ENCODE measurements at places on chromosomes 11 and 22. TPM values are rescaled to one million over a fixed set of nuclear protein-coding genes. Genes with fewer than 3 reads are reported as not detected.

Gene ADAMTS15
- 24.6 TPM for polyA plus RNA-seq

Gene CCDC89
- polyA plus RNA-seq, result 1.1 TPM

Gene PIK3IP1
- 3.6 TPM for polyA plus RNA-seq

DNA sequence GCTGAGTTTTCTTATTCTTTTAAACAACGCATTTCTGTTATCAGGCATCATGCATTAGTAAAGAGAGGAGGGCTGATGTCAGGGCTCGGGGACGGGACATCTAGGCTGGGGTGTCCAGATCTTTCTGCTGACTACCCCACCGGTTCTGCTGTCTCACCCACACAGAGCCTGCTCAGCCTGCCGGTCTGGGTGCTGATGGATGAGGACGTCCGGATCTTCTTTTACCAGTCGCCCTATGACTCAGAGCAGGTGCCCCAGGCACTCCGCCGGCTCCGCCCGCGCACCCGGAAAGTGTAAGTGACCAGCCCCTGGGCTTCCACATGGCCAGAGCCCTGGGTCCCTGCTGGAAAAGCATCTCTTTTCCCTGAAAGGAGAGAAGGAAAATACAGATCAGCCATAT lies 9.4 kb downstream of the NCF4 start:
- no peak for DNase-seq

Gene GAL3ST3
- 1.0 TPM for polyA plus RNA-seq

DNA sequence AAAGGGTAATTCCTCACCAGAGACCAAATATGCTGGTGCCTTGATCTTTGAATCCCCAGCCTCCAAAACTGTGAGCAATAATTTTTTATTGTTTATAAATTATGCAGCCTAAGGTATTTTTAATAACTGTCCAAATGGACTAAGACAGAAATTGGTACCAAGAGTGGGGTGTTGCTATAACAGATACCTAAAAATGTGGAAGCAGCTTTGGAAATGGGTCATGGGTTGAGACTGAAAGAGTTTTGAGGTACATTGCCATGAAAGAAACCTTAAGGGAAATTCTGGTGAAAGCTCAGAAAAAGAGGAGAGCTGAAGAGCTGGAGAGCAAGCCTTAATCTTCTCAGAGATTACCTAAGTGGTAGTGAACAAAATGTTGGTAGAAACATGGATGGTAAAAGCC lies 378.2 kb downstream of the NXPE2 start:
- no peak for DNase-seq

DNA sequence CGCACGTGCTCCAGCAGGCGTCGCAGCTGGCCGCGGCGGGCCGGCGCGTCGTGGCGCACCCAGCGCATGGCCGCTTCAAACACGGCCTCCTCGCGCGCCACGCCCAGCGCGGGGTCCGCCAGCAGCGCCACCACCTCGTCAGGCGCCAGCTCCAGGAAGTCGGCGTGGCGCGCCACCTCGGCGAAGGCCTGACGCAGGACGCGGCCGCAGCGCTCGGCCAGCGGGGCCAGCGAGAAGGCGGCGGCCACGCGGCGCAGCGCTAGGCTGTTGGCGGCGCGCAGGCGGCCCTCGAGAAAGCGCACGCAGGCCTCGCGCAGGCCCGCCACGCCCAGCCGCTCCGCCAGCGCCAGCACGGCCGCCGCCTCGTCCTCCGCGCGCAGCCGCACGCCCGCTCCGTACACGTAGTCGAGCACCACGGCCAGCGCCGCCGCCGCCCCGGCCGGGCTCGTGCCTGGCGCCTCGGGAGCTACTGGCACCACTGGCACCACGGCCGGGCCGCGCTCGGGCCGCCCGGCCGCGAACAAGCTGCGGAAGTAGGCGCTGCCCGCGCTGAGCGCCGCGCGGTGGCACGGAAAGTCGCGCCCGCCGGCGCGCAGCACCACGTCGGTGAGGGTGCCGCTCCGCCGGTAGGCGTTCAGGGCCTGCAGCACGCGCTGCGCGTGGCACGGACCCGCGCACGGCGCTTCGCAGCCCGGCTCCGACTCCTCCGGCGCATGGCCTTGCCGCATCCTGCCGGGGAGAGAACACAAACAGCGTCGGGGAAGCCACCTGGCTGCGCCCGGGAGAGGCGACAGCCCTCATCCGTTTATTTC lies 2.9 kb downstream of the KLHL35 start:
- DNase-seq, result peak; percentile 83

Gene ATG2A
- 11.8 TPM for polyA plus RNA-seq

Gene C11orf24
- 27.3 TPM for polyA plus RNA-seq

DNA sequence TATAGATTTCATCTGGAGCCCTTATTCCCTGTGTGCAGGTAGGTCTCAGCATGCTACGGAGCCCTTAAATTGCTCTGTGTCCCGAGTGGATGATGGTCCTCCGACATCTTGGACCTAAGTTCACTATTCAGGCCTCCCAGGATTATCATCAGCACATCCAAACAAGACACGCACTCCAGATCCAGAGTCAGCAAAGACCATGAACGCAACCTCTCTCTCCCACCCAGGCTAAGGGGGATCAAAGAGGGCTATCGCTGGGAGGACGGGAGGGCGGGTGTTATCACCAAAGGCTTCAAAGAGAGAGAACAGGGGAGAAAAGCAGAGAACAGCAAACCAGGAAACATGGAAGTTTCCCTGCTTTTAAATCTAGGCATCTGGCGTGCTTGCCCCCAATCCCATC lies 659.4 kb downstream of the TBC1D22A start:
- DNase-seq, result no peak

- DNase-seq, result peak; percentile 69
These were observed 39.9 kb downstream of the CADM1 start for GRCh38 chr11:115464269-115464668.

- no peak for DNase-seq
These were observed 68.7 kb downstream of the ETS1 start for GRCh38 chr11:128518493-128519207.

GRCh38 chr11:78583889-78584288 lies 9.2 kb upstream of the NARS2 start:
- DNase-seq, result no peak

GRCh38 chr11:57417056-57417455 lies 9.9 kb downstream of the SLC43A3 start:
- DNase-seq, result no peak

DNA sequence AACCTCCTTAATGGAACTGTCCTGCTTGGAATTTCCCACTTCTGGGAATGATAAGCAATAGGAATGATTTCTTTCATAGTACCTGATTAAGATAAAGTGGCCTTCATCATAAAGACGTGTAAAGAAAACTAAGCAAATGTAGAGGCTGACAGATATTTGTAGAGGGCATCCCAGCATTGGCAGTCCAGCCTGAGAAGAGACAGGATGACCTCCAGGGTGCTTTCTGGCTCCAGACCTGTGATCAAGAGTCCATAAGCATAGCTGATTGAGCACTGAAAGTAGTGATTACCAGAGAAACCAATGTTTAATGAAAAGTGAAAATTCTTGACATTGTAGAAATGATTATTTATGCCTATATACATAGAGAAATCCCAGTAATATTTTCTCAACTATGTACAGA lies 33.6 kb downstream of the YAP1 start:
- DNase-seq, result no peak

GRCh38 chr22:39341179-39341578 lies 8.6 kb upstream of the SYNGR1 start:
- DNase-seq, result no peak

DNA sequence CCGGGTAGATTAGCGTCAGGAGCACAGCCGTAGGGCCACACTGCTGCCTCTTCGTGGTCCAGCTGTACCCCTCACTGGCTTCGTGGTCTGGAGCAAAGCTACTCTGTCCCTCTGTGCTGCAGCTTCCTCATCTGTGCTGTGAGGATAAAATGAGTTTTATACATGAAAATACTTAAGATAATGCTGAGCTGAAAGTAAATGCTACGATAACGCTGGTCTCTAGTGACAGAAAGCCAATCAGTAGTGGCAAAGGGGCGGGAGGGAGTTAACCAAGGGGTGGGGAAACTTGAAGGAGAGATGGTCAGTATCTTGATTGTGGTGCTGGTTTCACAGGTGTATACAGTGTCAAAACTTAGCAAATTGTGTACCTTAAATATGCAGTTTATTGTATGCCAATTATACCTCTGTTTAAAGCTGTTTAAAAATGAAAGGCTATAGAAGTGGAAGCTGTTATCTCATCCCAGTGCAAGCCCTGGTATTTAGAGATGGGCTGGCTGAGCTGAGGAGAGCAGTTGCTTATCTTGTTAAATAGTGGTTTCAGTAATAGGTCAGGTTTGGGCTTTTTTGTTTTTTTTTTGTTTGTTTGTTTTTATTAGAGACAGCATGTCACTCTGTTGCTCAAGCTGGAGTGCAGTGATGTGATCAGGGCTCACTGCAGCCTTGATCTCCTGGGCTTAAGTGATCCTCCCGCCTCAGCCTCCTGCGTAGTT lies 36.7 kb downstream of the ACO2 start:
- DNase-seq, result no peak

DNA sequence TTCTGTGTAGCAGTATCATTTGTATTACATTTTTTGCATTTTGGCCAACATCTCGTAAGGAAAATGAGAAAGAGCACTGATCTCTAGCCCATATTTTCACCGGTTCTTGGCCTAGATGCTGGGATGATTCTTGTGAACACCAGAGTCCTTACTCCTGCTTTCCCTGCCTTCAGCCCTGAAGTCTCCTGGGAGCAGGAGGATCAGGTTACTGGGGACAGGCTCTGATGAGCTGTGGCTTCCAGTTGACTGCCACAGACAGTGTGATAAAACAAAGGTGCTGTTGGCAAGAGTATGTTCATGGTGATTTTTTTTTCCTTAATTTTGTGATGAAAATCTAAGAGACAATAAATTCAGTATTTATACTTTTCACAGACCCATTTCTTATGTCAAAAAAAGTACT lies 34.2 kb upstream of the ADSL start:
- no peak for DNase-seq

GRCh38 chr11:8719211-8719649 lies 36.6 kb downstream of the RPL27A start:
- DNase-seq, result peak; percentile 88

GRCh38 chr11:10938650-10939387 lies 81.0 kb upstream of the ZBED5 start:
- no peak for DNase-seq

Gene MICAL3
- polyA plus RNA-seq, result 35.8 TPM

Gene CRYBB1
- 1.7 TPM for polyA plus RNA-seq

DNA sequence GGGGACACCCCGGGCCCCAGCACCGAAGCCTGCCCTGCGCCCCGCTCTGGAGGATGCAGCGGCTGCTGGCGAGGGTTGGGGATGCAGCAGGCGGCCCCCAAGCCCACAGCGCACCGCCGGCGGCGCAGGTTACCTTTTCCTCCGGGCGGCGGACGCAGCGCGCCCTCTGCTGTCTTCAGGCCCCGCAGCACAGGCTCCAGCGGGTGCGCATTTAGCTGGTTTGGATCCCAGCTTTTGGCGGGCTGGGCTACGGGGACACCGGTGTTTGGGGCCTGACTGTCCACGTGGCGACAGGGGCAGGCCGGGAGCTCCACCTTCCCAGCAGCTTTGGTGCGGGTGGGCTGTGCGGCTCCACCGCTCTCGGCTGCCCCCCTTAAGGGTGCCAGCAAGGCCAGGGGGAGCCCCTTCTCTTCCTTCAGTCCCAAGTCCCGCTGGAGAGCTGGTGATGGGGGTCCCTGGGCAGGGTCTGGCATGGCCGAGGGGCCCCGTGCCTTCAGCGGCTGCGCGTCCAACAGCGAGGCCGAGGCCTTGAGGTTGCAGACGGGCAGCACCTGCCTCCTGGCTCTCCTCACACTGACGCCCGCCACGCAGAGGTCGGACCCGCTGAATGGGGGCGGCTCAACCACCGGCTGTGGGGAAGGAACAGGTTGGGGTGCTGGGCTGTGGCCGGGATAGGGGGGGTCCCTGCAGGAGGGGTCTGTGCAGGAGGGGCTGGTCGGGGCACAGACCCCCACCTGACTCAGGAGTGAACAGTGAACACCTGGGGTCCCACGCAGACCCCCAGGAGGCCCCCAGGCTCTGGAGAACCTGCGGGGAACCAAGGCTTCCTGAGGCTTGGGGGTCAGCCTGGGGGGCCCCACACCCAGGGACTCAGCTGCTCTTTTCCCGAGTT lies 18.0 kb upstream of the IL17REL start:
- peak; percentile 53 for DNase-seq

DNA sequence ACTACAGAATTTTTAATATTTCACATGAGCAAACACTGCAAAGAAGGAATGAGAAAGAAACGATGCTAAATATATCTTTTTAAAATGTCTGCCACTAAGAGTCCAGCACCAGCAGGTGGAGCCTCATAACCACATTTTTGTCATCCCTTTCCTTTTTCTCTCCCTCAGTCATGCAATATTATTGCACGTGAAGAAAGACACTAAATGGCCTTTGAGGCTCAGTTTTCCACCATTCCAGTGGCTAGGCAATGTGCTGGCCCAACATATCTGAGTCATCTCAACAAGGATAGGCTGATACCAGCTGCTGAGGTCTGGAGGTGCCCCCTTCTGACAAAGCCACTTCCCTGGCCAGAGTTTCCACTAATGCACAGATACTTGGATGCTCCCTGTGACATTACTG lies 1.8 kb downstream of the ALKBH8 start:
- peak; percentile 45 for DNase-seq

- DNase-seq, result no peak
These were observed 61.8 kb downstream of the IRAG1 start for GRCh38 chr11:10631761-10632160.

- no peak for DNase-seq
These were observed 65.5 kb upstream of the ARFGAP3 start for GRCh38 chr22:42922374-42923191.

- no peak for DNase-seq
These were observed 94.7 kb downstream of the GGTLC2 start for GRCh38 chr22:22738959-22739585.

Gene TRAF6
- 21.7 TPM for polyA plus RNA-seq

DNA sequence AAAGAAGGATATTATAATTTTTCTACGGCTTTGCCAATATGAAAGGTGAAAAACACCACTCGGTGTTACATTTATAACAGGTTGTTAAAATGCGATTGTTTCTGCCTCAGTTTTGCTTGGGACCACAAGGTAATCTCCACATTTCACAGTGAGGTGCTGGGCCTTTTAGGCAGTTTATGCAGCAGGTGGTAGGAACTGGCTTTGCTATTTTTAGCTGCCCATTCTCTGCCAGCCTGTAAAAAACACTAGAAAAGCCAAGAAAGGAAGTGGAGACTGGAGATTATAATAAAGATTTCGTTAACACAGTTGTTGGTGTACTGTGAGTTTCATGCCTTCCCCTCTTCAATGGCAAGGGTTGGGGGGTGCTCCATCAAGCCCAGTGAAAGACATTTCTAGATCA lies 8.0 kb upstream of the MRPL16 start:
- no peak for DNase-seq

Gene DEAF1
- polyA plus RNA-seq, result 28.4 TPM

Gene FOLR2
- polyA plus RNA-seq, result 18.5 TPM

GRCh38 chr11:68659158-68659921 lies 25.0 kb upstream of the GAL start:
- DNase-seq, result peak; percentile 85

DNA sequence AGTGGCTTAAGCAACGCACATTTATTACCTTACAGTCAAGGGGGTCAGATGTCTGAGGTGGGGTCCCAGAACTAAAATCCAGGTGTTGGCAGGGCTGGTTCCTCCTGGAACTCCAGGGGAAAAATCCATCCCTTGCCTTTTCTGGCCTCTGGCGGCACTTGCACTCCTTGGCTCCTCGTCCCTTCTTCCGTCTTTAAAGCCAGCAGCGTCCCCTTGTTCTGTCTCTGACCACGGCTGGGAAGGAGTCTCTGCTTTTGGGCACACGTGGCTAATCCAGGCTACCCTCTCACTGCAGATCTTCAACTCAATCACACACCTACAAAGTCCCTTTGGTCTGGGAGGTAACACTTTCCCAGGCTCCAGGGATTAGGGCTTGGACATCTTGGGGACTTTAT lies 73.5 kb upstream of the WNT7B start:
- DNase-seq, result no peak

Gene NRIP3
- 0.69 TPM for polyA plus RNA-seq

All from muscle of back (tissue), 13 donors.